ENCODE measurements at places on chromosomes 4 and X.

- peaks cover 98% of the 10 kb centered on the region for H3K27me3 ChIP-seq
- DNase-seq: no peak
- no peaks in the 10 kb centered on the region for H3K36me3 ChIP-seq
- H3K27ac ChIP-seq: no peak overlapping the region
- no peak overlapping the region for H3K4me3 ChIP-seq
Measured at GRCh38 chr4:793941-794621, 31.8 kb downstream of the CPLX1 start.

- H3K27me3 ChIP-seq: no peaks in the 10 kb centered on the region
- H3K27ac ChIP-seq: no peak overlapping the region
- peaks cover 7% of the 10 kb centered on the region for H3K4me1 ChIP-seq
- DNase-seq: peak; percentile 9
- H3K4me3 ChIP-seq: no peak overlapping the region
Measured at GRCh38 chr4:122017296-122017695, 65.4 kb upstream of the TRPC3 start.

DNA sequence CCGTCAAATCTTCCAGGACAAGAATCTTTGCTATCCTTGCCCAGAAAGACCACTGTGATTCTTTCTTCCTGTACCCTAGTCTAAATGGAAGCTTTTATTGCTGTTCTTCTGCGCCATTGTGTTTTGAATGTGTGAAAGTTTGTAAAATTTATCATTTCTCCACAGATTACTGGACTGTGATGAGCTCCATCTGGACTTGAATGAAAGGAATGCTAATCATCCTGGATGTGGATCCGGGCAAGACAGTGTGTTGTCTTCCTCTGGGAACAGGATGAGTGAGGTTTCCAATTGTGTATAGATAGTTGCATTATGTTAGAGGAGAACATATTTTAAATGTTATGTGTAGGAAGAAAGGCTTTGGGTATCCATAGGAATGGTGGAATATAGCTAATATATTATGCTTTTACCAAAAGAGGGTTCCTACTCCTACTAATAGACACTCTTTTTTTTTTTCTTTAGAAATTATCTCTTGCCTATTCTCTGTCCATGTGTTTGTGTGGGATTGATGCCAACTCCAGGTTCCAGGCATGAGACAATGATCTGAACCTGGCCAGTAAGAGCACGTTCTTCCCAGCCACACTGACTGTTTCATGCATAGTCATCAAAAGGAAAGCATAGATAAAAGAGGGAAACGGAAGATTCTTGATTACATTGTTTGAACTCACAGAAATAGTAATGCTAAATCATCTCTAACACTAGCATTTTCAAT, 803.6 kb upstream of the ADGRL3 start:
- no peak for DNase-seq
- no peaks in the 10 kb centered on the region for H3K36me3 ChIP-seq
- H3K4me1 ChIP-seq: no peaks in the 10 kb centered on the region
- no peaks in the 10 kb centered on the region for H3K27me3 ChIP-seq
- H3K4me3 ChIP-seq: no peak overlapping the region
- no peak overlapping the region for H3K27ac ChIP-seq

- H3K27ac ChIP-seq: no peak overlapping the region
- H3K4me1 ChIP-seq: no peaks in the 10 kb centered on the region
- DNase-seq: no peak
- no peaks in the 10 kb centered on the region for H3K27me3 ChIP-seq
- H3K4me3 ChIP-seq: no peak overlapping the region
Measured at GRCh38 chr4:74284053-74284452, 24.2 kb upstream of the EPGN start.

DNA sequence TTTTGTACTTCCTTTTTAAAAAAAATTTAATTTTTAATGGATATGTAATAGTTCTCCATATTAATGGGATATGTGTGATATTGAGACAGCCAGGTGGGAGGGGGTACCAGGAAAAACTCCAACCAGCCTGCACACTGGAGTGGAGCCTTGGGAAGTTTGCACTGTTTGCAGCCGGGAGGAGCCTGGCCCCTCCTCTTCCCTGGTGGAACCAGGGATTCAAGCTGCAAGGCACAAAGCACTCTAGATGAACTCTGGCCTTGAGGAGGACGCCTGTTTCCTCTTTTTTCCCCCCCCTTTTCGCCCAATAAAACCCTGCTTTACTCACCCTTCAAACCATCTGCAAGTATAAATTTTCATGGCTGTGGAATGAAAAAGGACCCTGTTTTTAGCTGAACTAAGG, 48.2 kb upstream of the GC start:
- no peaks in the 10 kb centered on the region for H3K27me3 ChIP-seq
- no peaks in the 10 kb centered on the region for H3K36me3 ChIP-seq
- no peak overlapping the region for H3K27ac ChIP-seq
- H3K4me1 ChIP-seq: peaks cover 16% of the 10 kb centered on the region
- DNase-seq: no peak
- no peak overlapping the region for H3K4me3 ChIP-seq

- no peaks in the 10 kb centered on the region for H3K27me3 ChIP-seq
- no peak for DNase-seq
- no peaks in the 10 kb centered on the region for H3K36me3 ChIP-seq
- peaks cover 9% of the 10 kb centered on the region for H3K4me1 ChIP-seq
Measured at GRCh38 chr4:13910556-13910955, 283.0 kb upstream of the BOD1L1 start.

DNA sequence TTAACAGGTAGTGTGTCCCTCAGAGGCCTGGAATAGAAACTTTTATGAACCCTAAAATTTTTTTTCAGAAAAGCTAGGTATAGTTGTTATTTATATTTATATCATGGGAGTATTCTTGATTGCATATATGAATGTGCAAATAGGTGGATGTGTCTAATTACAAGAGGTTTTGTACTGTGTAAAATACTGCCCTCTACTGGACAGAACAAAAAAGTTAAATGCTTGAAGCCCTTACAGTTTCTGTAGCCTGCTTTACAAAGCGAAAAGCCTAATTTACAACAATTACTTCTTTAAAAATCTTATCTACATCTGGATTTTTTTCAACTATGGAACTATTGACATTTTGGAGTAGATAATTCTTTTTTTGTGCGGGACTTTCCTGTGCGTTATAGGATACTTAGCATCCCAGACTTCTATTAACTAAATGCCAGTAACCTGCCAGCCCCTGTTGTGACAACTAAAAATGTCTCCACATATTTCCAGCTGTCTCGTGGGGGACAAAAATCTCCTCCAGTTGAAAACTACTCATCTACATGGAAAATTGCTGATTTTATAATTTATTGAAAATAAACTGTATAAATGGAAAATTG, 35.1 kb downstream of the ENPEP start:
- H3K4me1 ChIP-seq: no peaks in the 10 kb centered on the region
- no peaks in the 10 kb centered on the region for H3K36me3 ChIP-seq
- DNase-seq: peak; percentile 68
- H3K27ac ChIP-seq: no peak overlapping the region
- no peak overlapping the region for H3K4me3 ChIP-seq

GRCh38 chr4:148192526-148192925, 249.7 kb downstream of the NR3C2 start:
- H3K27ac ChIP-seq: no peak overlapping the region
- H3K4me3 ChIP-seq: no peak overlapping the region
- no peaks in the 10 kb centered on the region for H3K27me3 ChIP-seq
- H3K36me3 ChIP-seq: no peaks in the 10 kb centered on the region

- H3K4me1 ChIP-seq: no peaks in the 10 kb centered on the region
- no peaks in the 10 kb centered on the region for H3K36me3 ChIP-seq
- H3K4me3 ChIP-seq: no peak overlapping the region
- no peak overlapping the region for H3K27ac ChIP-seq
- DNase-seq: no peak
- H3K27me3 ChIP-seq: no peaks in the 10 kb centered on the region
Measured at GRCh38 chrX:115067812-115068211, 50.4 kb upstream of the IL13RA2 start.

DNA sequence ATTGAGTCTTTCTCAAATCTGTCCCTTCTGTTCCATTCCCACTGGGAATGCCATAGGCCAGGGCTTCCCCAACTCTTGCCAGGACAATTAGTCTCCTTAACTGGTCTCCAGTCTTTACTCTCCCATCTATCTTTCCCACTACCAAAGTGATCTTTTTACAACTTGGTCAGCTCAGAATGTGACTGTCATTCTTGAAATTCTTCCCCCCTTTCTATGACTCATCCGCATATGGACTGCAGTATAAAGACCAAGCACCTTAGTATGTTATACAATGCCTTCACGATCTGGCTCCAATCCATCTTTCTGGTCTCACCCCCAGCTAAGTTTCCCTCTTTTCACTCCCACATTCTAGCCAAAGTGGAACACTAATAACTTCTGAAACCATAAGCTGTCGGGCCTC, 383.8 kb downstream of the OPHN1 start:
- no peak overlapping the region for H3K4me3 ChIP-seq
- no peak overlapping the region for H3K27ac ChIP-seq
- no peaks in the 10 kb centered on the region for H3K27me3 ChIP-seq
- H3K4me1 ChIP-seq: no peaks in the 10 kb centered on the region
- DNase-seq: no peak

- no peak for DNase-seq
- H3K27me3 ChIP-seq: no peaks in the 10 kb centered on the region
- H3K4me1 ChIP-seq: no peaks in the 10 kb centered on the region
- no peak overlapping the region for H3K27ac ChIP-seq
Measured at GRCh38 chr4:142169216-142169615, 532.8 kb downstream of the IL15 start.

GRCh38 chr4:105191621-105192210, 45.0 kb downstream of the TET2 start:
- H3K4me3 ChIP-seq: no peak overlapping the region
- no peaks in the 10 kb centered on the region for H3K4me1 ChIP-seq
- DNase-seq: no peak

DNA sequence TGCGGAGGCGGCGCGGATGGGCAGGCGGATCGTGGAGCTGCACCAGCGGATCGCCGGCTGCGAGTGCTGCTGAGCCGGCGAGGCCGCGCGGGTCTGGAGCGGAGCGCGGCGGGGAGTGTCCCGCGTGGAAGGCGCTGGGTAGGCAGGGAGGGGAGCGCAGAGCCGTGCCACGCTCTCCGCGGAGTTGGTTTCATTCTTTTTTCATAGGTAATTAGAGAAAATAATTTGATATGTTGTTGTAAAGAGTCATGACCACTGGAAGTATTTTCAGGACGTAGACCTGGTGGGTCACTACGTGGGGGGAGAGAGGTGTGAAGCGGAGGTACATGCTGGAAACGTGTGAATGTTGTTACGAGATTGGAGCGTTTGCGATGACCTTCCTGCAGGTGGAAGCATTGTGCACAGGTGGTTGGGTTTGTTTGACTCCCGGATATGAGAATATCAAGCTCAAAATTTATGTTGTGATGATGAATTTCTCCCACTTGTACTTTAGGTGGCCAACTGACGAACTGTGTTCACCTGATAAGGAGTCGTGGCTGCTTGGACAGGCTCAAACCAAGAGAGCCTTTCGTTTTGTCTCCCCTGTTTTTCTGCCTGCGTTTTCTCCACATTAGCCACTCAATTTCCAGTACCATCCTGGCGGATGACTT, 19.1 kb upstream of the S100P start:
- DNase-seq: peak; percentile 40
- H3K27ac ChIP-seq: no peak overlapping the region
- peaks cover 21% of the 10 kb centered on the region for H3K4me1 ChIP-seq

DNA sequence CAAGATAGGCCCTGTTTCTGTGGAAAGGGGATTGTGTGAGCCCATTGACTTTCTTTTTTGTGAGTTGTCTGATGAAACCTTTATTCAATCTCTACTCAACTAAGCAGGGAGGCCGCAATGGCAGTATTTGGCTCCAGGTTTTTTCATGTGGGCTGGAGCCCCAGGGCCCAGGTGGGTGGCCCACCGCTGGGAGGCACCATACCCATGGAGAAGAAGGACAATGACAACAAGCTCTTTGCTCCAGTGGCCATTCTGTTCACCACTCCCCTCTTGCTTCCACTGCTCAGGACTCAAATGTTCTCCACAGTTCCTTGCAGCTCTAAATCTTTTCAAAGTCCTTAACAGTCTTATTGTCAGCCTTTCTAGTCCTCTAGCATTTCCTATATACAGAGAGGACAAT, 54.1 kb downstream of the HOPX start:
- no peaks in the 10 kb centered on the region for H3K36me3 ChIP-seq
- H3K27ac ChIP-seq: no peak overlapping the region
- no peaks in the 10 kb centered on the region for H3K27me3 ChIP-seq
- H3K4me3 ChIP-seq: no peak overlapping the region

- no peaks in the 10 kb centered on the region for H3K27me3 ChIP-seq
- H3K4me3 ChIP-seq: no peak overlapping the region
- no peak for DNase-seq
- peaks cover 4% of the 10 kb centered on the region for H3K4me1 ChIP-seq
- no peak overlapping the region for H3K27ac ChIP-seq
Measured at GRCh38 chr4:182288534-182288933, 45.3 kb downstream of the TENM3 start.

DNA sequence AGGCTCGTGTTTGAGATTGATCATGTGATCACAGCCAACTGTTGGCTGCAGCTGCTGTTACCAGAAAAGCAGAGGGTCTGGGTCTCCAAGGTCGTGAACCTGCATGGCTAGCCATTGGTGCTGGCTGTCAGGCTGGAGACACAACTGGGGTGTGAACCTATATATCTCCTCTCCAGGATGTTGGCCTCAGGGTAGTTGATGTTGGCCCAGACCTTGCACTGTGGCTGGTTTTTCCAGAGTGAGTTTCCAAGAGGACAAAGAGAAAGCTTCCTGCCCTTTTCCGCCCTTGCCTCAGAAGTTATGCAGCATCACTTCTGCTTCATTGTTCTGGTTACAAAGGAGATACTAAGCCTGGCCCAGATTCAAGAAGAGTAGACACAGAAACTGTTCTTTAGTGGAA, 607.8 kb upstream of the HS3ST1 start:
- H3K27ac ChIP-seq: no peak overlapping the region
- H3K4me3 ChIP-seq: no peak overlapping the region
- H3K36me3 ChIP-seq: no peaks in the 10 kb centered on the region
- no peaks in the 10 kb centered on the region for H3K4me1 ChIP-seq

DNA sequence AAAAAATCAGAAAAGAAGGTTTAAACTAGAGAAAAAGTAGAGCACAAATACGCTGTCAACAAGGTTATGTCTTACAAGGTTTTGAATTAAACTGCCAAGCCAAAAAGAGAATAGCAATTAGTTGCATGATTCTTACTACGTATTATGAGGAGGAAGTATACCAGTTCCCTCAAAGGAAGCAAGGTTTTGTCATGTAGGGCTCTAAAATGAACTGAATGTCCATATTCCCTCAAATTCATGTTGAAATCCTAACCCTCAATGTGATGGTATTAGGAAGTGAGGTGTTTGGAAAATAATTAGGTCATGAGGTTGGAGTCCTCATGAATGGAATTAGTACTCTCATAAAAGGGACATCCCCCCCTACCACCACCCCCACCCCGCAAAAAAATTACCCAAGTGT, 201.0 kb downstream of the FBXW7 start:
- no peak for DNase-seq
- H3K27me3 ChIP-seq: no peaks in the 10 kb centered on the region
- H3K4me3 ChIP-seq: no peak overlapping the region
- H3K4me1 ChIP-seq: no peaks in the 10 kb centered on the region
- H3K27ac ChIP-seq: no peak overlapping the region
- no peaks in the 10 kb centered on the region for H3K36me3 ChIP-seq

All from neural progenitor cell (in vitro differentiated cells).